HTR-8/SVneo (cell line): ENCODE measurements at places on chromosomes 2 and 18.

DNA sequence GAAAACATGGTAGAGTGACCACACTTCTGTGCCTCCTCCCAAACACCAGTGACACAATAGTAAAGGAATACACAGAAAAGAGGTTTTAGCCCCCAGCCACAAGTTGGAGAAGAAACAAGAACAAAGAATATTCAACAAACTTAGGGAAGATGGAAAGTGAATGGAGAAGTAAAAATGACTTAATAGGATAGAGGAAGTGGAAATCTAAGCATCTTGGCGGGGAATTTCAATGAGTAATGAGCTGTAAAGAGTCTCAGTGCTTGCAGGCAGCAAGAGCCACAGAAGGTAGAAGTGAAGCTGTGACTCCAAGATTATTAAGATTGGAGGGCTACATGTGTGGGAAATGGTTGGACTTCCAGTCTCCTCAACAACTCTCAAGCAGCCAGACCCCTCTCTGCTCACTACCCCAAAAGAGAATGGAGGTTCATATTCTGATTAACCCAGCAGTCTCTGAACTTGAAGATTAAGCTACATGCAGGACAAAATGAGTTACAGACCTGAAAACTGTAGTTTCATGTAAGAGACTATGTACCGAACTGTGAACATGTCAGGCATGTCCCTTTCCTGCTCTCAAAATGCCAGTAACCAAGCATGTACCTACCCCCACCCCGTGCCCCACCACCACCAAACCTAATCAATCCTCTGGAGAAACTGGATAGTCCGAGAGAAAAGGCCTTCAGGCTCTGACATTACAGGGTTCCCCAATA is 16.9 kb upstream of the HNRNPLL start:
- no peak for DNase-seq

DNA sequence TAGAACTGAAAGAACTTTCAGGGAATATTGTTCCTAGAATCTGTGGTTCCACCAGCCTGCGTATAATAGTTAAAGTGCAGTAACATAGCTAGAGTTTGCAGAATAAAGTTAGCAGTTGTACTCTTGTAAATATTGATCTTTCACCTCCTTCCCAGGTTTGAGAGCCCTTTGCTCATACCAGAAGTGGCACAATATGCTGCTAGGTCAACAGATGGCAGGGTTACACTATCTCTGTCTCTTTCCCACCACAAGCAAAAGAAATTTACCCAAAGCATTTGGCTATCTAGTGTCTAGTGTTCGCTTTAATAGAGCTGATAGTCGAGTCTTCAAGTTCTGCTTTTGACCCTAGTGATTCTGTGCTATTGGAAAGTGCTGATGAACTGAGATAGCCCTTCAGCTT is 119.0 kb upstream of the KLHL14 start:
- DNase-seq = no peak

GRCh38 chr2:36376992-36377738 is 21.6 kb downstream of the CRIM1 start:
- no peak for DNase-seq

DNA sequence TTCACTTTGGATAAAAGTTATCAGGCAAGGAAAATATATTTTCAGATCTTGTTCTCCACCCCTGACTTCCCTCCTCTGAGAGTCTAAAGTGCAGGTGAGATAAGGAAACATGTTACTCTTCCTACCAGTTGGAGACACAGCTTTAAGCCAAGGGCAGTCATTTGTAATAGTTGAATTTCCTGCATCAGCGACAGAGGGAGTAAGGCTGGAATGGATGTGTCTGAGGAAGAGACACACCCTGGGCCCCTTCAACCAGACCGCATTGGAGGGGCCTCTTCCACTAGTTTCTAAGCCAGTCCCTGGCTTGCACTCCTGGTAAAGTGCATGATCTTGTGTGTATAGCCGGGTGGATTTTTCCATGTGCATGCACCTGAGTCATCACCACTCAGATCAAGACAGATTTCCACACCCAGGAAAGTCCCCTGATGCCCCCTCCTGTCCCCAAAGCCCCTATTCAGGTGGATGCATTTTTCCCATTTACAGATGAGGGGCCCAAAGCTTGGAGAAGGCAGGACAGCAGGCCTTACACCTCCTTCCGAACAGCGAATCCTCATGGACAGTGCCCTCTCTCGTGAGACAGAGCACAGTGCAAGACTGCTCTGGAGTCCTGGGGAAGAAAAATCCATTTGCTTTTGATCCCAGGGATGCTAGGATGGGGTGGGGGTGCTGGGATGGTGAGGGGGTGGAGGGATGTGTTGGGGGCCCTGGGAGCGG is 66.7 kb upstream of the SH3RF3 start:
- DNase-seq = no peak

DNA sequence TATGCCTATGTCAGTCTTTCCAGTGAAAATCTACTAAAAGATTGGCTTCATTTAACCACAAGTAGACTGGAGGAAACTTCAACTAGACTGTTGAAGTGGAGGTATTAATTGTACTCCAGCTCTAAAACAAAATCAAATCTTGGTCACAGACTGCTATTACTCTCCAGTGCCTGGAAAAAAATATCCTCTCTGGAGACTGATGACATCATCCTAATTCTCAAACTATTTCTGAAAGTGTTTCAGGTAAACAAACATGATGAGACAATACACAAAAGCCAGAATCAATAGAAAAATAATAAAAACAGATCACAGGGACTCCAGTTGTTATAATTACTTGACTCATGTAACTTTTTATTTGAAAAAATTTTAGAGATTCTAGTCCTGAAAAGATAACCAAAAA is 87.7 kb upstream of the MYO3B start:
- no peak for DNase-seq

GRCh38 chr2:210477496-210477895 is 937 bp upstream of the LANCL1 start:
- peak; percentile 57 for DNase-seq

DNA sequence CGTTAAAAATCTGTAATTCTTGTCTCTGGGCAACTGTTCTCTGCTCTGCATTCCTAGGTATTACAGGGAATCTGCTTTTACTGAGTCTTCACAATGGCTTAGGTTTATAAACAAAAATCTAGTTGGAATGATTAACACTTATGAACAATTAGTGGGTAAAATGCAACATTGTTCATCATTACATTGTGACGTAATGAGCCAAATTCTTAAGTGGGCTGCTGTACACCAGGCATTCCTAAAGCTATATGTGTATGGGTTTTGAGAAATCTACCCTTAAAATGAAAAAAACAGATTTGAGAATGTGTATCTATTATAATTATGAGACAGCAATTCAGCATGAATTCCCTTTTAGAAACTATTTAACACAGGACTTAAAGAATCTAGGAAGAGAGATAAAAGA is 41.5 kb upstream of the ERBB4 start:
- DNase-seq = no peak

DNA sequence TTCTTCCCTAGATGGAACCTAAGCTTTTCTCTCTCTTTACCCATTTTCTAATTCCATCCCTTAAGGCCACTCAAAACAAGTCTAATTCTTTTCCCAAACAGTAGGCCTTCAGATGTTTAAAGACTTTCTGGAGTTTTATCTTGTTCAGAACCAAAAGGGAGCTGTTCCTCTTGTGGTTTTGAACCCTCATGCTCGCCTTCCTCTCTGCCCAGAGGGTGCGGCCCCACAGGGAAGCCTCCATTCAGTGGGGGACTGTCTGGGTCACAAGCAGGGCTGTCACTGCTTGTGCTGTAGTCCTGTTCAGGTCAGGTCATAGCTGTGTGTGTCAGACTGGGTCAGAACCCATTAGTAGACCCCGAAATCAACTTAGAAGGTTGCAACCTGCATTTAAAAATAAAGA is 56.5 kb downstream of the TET3 start:
- DNase-seq = no peak

GRCh38 chr18:64037812-64038414 is 68.0 kb downstream of the SERPINB8 start:
- peak; percentile 11 for DNase-seq

DNA sequence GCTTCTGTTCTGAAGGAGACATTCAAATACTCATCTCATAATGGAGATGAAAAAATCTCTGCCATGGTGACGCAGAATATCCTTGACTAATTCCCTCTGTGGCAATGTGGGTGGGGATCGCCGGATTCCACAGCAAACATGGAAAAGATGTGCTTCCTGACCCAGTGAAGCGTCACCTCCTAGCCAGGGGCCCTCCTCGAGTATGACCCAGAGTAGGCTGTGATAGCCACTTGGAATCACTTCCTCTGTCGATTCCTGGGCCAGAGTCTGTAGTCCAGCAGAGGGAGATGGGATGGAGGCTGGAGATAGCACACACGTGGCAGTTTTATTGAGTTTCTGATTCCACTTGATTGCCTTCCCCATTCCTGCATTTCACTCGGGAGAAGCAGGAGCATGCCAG is 36.8 kb downstream of the DRC1 start:
- DNase-seq = no peak

DNA sequence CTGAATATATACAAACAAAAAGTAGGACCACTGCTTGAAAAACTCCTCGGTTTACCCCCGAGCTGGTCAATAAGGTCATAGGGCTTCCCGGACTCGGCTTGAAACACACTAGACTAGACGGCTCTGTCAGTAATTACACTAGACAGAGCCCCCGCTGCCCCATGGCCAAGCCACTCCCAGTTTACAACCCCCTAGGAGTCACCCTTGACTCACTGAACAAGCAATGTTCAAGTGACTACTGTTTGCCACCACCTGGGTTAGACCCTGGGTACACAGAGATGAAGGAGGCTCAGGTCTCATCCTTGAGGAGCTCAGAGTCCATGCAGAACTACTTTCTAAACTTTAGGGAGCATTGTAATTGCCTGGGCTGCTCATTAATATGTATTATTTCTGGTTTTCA is 13.7 kb upstream of the PRELID3A start:
- DNase-seq = no peak

DNA sequence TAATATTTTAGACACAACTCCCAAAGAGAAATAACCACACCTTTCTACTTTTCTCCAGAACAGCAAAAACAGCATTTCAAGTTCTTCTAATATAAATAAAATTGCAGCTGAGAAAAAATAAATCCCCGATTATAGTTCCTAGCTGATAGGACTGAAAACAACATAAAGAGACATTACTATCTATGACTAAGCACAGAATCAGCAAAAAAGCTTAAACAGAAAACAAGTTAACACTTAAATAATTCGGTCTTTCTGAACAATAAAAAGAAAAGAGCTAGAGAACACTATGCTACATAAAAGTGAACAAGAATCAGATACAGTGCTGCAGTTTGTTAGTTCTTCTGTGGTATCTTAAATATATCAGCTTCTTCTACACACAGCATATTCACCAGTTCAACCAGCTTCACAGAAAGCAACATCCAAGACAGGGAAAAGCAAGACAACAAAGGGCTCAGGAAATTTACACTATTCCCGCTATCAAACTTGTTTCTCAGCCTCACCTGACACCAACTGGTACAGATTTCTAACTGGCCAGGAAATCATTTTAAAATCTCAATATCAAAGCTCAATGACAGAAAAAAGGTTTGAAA is 28.6 kb downstream of the FEZ2 start:
- no peak for DNase-seq

DNA sequence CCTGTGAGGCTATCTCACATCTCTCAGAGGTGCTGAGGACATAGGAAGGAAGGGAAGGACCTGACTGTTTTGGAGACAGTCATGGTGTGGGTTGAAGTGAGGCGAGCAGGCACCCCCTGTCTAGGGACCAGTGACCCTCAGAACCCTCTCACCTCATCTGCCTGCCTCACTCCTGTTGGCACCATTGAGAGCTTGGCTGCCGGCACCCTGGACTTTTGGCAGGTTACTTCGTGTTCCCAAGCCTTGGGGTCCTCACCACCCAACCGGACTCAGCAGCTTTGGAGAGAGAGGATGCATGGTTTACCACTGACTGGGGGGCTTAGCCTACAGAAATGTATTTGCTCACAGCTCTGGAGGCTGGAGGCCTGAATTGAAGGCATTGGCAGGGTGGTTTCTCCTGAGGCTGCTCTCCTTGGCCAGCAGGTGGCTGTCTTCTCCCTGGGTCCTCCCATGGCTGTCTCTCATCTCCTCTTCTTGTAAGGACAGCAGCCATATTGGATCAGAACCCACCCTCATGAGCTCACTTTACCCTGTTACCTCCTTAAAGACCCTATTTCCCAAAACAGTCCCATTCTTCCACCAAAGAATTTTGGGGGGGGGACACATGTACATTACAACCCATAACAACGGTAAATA is 142.0 kb downstream of the TSN start:
- DNase-seq = peak; percentile 40

DNA sequence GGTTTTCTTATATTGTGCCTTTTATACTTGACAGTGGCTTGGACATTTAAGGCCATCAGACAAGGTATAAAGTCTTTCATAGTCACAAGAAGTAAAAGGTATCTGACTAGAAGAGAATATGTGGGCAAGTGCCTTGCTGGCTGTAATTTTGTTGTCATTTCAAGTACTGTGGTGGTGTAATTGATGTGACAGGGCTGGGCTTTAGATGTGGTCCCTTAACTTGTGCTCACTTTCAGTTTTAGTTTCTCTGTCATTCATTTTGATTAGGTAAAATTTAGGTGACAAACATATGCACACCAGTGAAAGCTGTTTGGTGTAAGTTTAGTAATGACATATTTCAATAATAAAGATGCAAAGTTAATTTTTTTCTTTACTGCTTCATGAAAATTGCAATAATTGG is 31.2 kb upstream of the TBR1 start:
- DNase-seq = no peak

- DNase-seq = no peak
These were observed 238.7 kb upstream of the SOX11 start for GRCh38 chr2:5453220-5454050.

DNA sequence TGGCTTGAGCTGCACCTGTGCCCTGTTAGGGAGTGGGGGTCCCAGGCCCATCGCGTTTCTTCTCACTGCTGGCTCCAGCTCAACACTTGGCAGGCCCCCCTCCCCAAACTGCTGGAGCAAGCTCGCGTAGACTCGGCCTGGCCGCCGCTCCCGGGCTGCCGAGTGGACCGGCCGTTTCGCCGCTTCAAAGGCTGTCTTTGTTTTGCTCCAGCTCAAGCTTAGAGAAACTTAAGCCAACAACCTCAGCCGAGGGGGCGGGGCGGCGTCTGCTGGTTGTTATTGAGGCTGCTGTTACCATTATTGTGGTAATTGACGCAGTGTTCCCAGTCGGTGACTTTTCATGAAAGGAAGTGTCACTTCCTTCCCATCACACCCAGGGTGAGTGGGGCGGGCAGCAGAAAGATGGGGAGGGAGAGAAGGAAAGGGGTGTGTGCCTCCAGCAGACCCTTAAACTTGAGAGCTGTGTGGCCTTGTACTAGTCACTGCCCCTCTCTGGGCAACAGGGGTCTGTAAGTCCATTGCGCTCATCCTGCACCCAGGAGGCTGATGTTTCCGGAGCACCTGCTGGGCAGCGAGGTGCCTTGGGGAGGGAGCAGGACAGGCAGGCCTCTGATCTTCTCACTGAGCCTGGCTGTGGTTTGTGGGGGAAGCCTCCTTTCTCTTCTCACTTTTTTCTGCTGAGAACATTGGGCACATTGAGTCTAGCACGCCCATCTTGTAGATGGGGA is 2.1 kb downstream of the ARID5A start:
- no peak for DNase-seq

DNA sequence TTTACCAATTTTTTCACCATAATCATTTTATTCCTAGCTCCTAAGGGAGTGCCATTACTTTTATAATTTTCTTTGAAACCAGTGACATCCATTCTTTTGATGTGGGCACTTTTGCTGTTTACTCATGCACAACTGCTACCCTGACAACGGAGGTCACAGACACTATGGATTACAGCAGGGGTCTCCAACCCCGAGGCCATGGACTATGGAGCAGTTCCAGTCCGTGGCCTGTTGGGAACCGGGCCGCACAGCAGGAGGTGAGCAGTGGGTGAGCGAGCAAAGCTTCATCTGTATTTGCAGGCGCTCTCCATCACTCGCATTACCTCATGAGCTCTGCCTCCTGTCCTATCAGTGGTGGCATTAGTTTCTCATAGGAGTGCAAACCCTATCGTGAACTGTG is 34.6 kb downstream of the PRPF40A start:
- DNase-seq = no peak
